ENCODE measurements at places on chromosomes 4 and X.
A peak's percentile ranks its signal among the peaks of the same experiment; 100 is the strongest.

DNA sequence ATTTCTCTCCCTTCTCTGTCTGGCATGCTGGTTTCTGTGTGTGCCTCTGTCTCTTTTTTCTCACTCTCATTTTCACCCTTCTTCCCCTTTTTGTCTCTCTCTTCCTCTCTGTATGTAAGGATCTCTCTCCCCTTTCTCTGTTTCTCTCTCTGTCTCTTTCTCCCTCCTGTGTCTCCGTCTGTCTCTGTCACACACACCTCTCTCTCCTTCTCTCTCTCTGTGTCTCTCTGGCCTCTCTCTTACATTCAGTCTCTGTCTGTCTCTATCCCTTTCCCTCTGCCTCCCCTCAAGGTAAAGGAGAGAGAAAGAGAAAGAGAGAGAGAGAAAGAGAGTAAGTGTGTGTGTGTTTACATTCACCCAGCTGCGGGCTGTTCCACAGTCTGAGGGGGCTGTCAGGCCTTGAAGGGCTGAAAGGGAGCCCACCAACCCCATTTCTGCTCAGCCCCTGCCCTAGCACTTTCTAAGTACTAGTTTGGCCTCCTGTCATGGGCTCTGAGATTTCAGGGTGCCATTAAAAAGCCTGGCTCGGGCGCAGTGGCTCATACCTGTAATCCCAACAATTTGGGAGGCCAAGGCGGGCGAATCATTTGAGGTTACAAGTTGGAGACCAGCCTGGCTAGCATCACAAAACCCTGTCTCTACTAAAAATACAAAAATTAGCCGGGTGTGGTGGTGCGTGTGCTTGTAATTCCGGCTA is 9.6 kb upstream of the TSPYL2 start:
- no peak for DNase-seq

DNA sequence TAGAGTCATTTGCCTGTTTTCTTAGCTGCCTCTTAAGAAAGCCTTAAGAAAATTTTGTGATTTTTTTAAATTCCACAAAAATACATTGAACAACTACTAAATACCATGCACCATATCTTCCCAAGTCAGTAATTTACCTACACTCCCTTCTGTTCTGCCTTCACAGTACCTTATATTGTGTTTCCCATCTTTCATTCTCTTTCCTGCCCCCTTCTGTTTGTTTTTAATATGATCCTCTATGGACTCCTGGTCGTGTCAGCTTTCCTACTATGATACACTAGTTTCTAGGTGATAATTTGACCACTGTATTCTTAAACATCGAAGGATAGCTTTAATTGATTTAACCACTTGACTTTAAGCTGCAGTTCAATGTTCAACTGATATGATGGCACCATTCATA is 297.7 kb upstream of the HAND2 start:
- DNase-seq: no peak

- DNase-seq: no peak
Observed at GRCh38 chr4:52750819-52751486, at the start of gene ERVMER34-1. Gene ERVMER34-1, minus strand, starts transcription at chr4:52751425. Its CDS starts 5,905 bp downstream, at chr4:52745520.

- DNase-seq: no peak
Observed at GRCh38 chrX:151774421-151774820, 39.9 kb downstream of the CNGA2 start.

DNA sequence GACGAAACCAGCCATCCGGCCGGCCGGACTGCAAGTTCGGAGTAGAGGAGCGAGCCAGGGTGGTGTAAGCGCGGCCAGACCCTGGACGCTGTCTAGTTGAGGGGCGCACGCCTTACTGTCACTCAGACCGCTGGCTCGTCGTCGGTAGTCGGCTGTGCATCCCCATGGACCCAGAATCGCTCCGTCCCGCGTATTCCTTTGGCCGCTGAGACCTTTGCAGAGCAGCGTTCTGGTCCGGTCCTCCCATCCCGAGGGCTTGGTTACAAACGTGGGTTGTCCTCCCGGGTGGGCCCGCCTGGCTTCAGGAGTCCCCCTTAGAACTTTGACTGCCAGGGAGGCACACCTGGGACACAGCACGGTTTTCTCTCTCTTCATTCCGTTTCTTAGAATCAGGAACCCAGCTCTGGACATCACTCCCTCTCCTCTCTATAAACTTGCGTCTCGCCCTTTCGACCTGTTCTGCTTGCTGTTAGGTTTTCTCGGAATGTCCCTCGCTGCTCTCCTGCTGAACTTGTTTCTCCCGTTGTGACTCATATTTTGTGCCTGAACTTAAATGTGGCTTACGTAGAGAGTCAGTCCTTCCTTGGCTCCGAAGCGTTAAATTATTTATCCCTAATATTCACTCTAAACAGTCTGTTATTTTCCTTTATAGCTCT is 672 bp downstream of the PGM2 start:
- no peak for DNase-seq

- DNase-seq: no peak
Observed at GRCh38 chr4:48180234-48180633, 46.2 kb upstream of the TXK start.

DNA sequence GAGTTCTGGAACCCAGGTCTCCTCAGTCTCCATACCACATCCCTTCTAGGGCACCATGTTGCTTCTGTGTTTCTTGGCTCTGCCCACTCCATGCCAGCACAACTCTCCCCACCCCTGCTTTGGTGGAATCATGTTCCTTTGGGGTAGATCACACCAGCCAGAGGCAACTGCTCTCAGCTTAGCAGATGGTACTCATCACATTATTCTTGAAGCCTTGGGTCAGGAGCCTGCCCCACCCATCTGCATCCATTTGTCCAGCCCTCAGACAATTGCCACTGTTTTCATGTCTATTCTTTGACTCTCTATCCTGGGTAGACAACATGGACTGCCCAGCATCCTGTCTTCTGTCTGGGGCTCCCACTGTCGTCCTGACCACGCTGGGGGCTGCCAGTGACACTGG is 147.6 kb downstream of the PTTG2 start:
- no peak for DNase-seq

- DNase-seq: no peak
Observed at GRCh38 chr4:74483226-74483911, 38.4 kb downstream of the AREG start.

DNA sequence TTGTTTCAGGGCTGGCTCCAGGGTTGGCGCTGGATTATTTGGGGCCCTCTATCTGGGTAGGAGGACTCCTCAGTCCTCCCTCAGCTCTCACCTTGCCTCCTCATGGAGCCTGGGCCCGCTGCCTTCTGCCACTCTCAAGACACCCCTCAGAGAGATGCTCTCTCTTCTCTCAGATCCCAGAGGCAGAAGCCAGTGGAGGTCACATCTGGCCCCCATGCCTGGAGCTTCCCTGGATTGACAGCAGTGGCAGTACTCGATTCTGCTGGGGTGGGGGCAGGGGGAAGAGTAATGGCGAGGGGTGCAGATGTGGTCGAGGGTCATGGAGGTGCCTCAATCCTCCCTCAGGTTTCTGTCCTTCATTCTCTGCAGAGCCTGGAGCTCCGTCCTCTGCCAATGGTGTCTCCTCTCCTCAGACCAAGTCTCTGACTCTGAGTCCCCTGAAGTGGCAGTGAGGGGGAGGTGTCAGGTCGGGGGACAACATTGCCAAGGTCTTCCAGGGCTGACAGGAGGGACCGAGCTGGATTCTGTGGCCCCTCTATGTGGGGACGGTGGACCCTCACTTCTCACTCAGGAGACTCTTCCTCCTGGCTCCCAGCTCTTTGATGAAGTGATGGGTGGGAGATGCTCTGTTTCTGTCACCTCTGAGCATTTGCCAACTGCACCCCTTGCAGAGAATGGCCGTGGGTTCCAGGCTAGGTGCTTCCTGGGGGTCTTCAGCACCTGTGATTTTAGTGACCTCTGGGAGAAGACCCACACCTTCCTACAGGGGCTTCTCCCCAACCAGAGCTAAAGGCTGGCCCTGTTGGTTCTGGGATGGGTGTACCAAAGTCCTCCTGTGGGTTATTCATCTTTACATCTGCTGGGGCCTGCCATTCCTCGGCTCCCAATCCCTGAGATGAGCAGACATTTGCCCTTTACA is 10.9 kb upstream of the HSFX1 start:
- DNase-seq: no peak

GRCh38 chr4:150149381-150149780 is 71.1 kb downstream of the DCLK2 start:
- DNase-seq: no peak

GRCh38 chrX:134570899-134571298 is 87.4 kb downstream of the PLAC1 start:
- no peak for DNase-seq

- no peak for DNase-seq
Observed at GRCh38 chr4:105305019-105305836, 158.6 kb downstream of the TET2 start.

DNA sequence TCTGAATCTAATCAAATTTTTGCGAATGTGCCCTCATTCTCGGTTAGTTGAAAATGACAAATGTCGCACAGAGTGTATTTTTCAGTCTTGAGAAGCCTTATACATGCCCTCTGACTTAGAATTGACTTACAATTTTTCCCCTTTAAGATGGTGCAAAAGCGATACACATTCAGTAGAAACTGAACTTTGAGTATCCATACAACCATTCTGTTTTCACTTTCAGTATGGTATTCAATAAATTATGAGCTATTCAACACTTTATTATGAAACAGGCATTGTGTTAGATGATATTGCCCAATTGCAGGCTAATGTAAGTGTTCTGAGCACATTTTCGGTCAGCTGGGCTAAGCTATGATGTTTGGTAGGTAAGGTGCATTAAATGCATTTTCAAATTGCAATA is 43.4 kb downstream of the SLC9A7 start:
- DNase-seq: no peak

DNA sequence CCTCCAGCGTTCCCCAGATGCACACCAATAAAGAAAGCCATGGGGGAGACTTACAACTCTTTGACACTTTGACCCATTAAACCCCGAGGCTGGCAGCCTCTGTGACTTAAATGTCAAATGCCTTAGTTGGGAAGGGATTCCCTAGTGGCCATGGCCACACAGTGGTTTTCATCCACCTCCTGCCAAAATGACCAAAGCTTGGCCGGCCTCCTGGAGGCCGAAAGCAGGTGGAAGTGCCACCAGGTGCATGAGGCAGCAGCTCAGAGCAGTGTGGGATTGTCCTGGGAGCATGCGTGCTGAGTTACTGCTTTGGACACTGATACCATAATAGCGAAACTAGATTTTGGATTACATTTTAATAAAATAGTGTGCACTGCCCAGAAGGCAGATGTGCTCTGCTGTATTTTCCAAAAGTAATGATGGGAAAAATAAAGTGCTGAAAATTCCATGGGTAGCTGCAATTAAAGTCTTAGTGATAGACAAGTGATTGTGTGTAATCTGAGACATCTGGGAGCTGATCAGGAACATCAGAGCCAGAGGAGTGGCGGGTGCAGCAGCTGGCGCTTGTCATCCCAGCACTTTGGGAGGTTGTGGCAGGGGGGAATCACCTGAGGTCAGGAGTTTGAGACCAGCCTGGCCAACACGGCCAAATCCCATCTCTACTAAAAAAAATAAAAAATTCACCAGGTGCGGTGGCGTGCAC is 39.8 kb upstream of the TADA2B start:
- no peak for DNase-seq

GRCh38 chr4:121642292-121642691 is 54.5 kb downstream of the ANXA5 start:
- no peak for DNase-seq

DNA sequence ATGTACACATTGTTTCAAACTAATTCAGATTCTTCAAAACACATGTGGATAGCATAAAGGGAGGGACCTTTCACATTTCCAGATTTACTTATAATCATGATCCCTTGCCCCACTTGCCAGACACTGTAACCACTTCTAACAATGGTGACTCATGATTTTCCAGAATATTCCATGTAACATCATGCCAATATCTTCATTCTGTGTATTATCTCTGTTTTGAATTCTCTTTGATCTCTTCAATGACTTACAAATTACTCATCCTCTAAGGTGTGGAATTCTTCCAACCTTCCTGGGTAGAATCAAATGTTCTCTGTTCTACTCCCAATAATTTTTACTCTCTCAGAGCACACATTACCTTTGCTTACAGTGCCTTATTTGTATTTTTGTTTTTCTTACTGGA is 517.1 kb downstream of the PCDH7 start:
- DNase-seq: no peak

GRCh38 chrX:23633834-23634580 is 33.3 kb upstream of the PRDX4 start:
- DNase-seq: no peak

DNA sequence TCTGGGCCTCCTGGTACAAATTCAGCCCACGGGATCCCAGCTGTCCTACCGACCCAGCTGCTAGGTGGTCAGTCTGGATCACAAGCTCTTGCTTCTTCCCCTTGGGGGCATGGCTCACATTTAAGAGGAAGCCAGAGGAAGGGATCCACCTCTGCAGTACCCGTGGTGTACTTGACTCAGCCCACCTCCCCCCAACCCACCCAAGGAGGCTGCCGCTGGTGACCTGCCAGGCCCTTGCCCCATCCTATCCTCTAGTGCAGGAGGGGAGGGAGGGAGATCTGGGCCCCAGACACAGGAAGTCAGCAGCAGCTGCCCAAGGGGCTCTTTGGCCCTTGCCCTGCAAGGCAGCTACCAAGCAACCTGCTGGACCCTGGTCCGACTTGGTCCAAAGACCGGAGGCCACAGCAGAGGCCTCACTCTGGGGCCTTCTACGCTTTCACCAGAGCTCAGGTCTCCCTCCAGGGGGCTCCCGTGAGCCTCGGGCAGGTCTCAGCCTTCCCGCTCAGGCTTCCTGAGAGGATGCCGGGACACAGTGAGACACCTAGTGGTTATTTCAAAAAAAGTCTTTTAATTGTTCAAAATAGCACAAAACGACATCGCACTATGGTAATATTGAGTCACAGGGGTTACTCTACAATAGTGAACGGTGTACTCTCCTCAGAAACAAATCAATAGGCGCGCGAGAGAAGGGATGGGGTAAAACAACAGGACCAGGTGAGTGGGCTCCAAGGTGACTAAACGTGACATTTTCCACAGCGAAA is 2.7 kb upstream of the RENBP start:
- DNase-seq: peak; percentile 60

DNA sequence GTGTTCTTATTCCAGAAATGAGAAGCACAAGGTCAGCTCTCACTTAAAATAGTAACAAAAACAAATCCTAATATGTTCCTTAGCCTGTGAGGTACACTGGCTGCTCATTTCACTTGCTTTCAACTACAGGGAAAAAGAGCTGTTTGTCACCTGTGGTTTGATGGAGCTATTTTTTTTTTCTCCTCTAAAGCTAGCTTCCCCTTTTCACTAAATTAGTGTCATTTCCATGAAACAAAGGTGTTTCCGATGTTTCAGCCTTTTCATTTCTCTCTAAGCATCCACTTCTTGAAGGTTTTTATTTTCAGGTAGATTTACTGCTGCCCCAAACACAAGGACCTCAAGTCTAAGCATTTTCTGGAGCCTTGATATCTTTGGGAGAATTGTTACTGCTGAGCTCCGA is 148.6 kb downstream of the RBMX2 start:
- no peak for DNase-seq

GRCh38 chrX:45621376-45622041 is 420.8 kb upstream of the DIPK2B start:
- no peak for DNase-seq

DNA sequence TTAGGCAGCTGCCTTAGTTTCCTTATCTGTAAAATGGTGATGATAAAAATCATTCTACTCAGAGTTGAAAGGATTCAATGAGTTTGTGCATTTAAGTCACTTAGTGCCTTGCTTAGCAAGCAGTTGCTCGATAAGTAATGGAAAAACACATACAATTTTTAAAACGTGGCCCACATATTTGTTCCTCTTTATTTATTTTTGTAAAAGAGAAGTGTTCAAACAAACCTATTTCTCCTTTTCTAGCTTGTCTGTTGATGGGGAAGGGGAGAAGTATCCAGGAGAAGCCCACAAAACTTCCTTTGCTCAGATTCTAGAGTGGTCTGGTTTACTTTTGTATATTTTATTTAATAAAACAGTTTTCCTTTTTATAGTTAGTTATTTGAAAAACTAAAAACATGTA is 3.3 kb upstream of the HPGDS start:
- DNase-seq: no peak

GRCh38 chrX:22278375-22278774 is 5.7 kb downstream of the CBLL2 start:
- DNase-seq: no peak
